ENCODE measurements at places on chromosomes 7 and 10.

GRCh38 chr10:45553613-45554012 lies 119.0 kb downstream of the ZFAND4 start:
- DNase-seq: no peak

- DNase-seq: no peak
Measured at GRCh38 chr10:78542141-78542489, 508.5 kb downstream of the RPS24 start.

DNA sequence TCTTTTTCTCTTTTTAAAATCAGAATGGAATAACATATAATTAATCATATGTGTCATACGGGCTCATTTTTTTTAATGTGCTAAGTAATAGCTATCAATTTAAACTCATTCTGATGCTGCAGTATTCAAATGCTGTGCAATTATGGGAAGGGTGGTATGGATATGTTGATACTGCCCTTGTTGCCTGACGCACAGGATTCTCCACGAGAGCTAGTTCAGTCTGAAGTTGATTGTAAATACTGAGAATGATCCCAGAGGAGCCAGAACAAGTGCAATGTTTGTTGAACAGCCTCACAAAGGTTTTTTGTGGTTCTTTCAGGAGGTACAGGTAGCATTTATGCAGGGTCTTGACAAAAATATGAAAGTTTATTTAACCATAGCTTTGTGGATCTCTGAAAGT lies 13.4 kb downstream of the NPY start:
- no peak for DNase-seq

DNA sequence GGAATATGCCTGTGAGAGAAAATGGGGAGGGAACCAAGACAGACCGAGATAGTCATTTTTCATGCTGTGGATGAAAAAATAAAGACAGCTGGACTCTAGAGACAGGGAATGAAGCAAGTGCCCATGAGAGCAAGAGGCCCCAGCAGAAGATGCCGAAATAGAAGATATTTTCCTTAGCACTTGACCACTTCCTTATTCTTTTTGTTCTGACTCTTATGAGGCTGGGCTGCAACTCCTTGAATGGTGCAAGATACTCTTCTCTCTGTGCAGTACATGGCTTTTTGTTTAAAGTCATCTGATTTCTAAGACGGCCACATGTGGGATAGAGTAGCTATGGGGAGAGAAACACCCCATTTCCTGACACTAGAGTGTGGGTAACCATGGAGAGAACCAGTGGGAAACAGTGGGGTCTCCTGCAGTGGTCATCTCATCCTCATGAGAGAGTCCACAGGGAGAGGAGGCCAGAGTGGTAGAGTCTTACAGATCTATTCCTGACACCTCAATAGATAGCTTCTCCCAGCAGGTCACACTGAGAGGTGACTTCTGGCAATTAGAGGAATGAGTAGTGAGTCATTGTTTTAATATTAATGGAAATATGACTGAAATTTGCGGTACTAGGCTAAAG lies 18.0 kb upstream of the VCL start:
- peak; percentile 74 for DNase-seq

- DNase-seq: peak; percentile 67
Measured at GRCh38 chr10:110919971-110920881, 822 bp downstream of the SHOC2 start.

GRCh38 chr7:96224685-96225084 lies 97.2 kb downstream of the SLC25A13 start:
- peak; percentile 33 for DNase-seq

- no peak for DNase-seq
Measured at GRCh38 chr10:127999297-128000129, 92.6 kb downstream of the PTPRE start.

DNA sequence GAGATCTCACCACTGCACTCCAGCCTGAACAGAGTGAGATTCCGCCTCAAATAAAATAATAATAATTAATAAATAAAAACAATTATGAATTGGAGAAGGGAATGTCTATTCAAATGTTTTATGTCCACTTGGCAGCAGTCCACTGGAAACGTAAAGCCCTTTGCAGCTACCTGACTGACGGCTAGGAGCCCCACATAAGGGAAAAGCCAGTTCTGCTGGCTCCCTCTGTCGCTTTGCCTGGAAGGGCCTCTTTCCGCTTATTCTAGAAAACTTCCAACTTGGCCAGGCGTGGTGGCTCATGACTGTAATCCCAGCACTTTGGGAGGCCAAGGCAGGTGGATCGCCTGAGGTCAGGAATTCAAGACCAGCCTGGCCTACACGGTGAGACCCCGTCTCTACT lies 6.1 kb upstream of the TNS3 start:
- no peak for DNase-seq

GRCh38 chr10:133154996-133155778 lies 4.8 kb upstream of the KNDC1 start:
- DNase-seq: no peak

- DNase-seq: no peak
Measured at GRCh38 chr7:30754315-30754877, 2.5 kb downstream of the INMT start.

- DNase-seq: no peak
Measured at GRCh38 chr7:101240226-101241014, 2.8 kb upstream of the CLDN15 start.

- DNase-seq: no peak
Measured at GRCh38 chr7:111184987-111185386, 94.1 kb downstream of the LRRN3 start.

GRCh38 chr10:82759050-82759449 lies 884.1 kb downstream of the NRG3 start:
- DNase-seq: no peak

- no peak for DNase-seq
Measured at GRCh38 chr7:10237306-10237705, 736.4 kb upstream of the PHF14 start.

- DNase-seq: no peak
Measured at GRCh38 chr7:70704831-70705346, 427.1 kb upstream of the GALNT17 start.

GRCh38 chr7:155261031-155261985 lies 36.4 kb upstream of the INSIG1 start:
- no peak for DNase-seq

DNA sequence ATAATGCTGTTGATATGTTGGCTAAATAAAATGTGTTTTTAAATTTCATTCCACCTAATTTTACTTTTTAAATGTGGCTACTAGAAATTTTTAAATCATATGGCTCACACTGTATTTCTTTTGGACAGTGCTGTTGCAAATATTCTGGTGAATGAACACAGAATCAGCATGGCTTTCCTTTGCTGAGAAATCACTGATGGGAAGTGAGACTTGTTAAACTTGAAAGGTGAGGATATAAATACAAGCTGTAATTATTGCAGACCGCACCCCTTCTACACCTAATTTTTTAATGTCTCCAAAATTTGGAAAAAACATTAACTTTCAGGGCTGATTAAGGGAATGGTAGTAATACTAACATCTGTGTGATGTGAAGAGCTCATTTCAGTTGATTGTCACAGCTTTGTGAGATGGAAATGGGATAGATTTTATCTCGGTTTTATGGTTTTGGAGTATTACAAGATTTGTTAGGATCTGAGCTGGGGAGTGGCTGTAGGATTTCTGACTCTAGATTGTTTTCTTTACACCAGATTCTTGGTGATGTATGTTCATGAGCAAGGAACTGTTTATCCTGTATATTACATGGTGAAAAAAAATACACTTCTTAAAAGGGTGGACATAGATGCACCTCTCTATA lies 1.3 kb downstream of the MIOS start:
- DNase-seq: no peak

DNA sequence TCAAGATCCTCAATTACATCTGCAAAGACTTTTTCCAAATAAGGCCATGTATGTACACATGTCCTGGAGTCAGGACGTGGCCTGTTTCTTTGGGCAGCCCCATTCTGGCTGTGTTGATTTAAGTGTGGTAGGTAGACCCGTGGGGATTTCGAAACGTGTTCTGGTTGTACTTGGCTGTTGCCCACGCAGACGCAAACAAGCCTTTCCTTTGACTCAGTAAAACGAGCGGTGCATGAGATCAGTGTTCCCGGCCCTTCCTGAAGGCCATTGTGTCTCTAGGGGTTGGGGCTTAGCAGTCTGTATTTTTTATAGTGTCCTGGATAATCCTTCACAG lies 64.8 kb upstream of the DNAJB6 start:
- DNase-seq: peak; percentile 78

DNA sequence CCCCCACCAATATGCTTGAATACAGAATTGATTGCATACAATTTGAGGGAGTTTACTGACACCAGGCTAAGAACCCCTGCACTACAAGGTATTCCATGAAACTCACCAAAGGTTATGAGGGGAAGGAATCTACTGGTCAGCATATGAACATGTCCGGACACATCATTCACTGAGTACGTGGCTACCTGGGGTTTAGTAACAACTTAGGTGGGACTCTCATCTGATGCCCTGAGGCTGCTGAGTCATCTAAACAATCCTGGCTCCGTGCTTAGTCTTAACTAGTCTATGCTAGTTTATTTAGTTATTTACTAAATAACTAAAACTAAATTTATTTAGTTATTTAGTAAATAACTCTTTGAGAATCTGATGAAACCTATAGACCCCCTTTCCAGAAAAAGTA lies 11.3 kb downstream of the PI4K2A start:
- no peak for DNase-seq

- DNase-seq: no peak
Measured at GRCh38 chr7:121394709-121395140, 1.4 kb downstream of the FAM3C start.

- DNase-seq: peak; percentile 70
Measured at GRCh38 chr7:66779669-66780409, 39.3 kb downstream of the RABGEF1 start.

DNA sequence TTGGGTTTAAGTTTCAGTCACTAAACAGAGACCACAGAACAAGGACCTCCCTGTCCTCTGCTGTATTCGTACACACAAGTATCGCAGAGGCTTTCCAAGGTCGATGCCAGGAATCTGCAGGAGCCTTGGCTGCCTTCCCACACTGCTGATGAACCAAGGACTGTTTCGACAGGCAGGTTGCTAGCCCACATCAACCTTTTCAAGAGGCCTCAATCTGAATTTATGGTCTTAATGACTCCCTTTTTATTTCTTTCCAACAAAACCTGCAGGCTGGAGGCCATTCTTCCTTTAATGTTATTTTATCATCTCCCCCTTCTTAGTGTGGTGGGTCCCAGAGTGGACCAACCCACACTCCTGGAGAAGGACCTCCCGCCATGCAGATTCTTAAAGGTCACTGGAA lies 45.6 kb downstream of the JCAD start:
- DNase-seq: no peak

GRCh38 chr10:80457554-80458262 lies 3.6 kb downstream of the TSPAN14 start:
- no peak for DNase-seq

Measured in suppressor macrophage treated with lipopolysaccharide for 1 hour (primary cell).